Fibroblast of skin of right quadriceps (primary cell): ENCODE measurements at places on chromosomes 2 and 18.

- peak; percentile 88 for DNase-seq
Observed at GRCh38 chr2:181203412-181203811, 223.0 kb downstream of the UBE2E3 start.

GRCh38 chr18:55506074-55506473, 81.9 kb downstream of the TCF4 start:
- no peak for DNase-seq

- DNase-seq: peak; percentile 4
Observed at GRCh38 chr2:214730800-214731407, 78.6 kb downstream of the BARD1 start.

GRCh38 chr2:148704247-148704646, 59.7 kb downstream of the EPC2 start:
- DNase-seq: no peak

DNA sequence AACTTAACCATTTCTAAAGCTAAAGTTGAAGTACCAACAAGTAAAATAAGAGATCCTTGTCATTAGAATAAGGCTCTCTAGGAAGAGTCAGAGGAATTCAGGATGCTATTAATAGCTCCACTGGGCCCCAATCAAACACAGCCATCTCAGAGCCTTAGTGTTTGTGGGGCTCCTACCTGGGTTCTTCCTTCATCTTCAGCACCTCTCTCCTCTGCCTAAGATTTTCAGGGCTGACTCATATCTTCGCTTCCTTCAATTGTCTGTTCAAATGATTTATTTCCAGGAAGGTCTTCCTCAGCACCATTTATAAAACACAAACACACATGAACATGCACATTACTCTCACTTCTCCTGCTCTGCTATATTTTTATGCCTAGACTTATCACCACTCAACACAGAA, 119.5 kb downstream of the COL6A3 start:
- no peak for DNase-seq

DNA sequence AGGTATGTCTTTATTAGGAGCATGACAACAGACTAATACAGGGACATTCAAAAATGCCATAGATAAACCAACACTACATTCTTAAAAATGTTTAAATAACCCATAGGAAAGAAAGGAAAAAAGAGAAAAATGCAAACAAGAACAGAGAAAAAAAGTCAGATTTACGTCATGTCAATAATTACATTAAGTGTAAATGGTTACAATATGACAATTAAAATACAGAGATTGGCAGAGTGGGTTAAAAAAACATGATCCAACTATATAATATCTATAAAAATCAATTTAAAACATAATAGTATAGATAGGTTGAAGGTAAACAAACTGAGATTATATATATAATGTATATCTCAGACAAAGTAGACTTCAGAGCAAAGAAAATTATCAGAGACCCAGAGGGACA, 255.8 kb downstream of the ANAPC1 start:
- DNase-seq: no peak

- DNase-seq: peak; percentile 26
Observed at GRCh38 chr2:148812306-148812705, 62.7 kb upstream of the KIF5C start.
